Astrocyte of the spinal cord (primary cell): ENCODE measurements at places on chromosomes 16 and 17.

- no peak for DNase-seq
These were observed 43.2 kb downstream of the RPA1 start for GRCh38 chr17:1872976-1873375.

- no peak for DNase-seq
These were observed 1.9 kb downstream of the HNF1B start for GRCh38 chr17:37742762-37743611.

- DNase-seq = no peak
These were observed 36.6 kb downstream of the C16orf78 start for GRCh38 chr16:49410226-49410625.

DNA sequence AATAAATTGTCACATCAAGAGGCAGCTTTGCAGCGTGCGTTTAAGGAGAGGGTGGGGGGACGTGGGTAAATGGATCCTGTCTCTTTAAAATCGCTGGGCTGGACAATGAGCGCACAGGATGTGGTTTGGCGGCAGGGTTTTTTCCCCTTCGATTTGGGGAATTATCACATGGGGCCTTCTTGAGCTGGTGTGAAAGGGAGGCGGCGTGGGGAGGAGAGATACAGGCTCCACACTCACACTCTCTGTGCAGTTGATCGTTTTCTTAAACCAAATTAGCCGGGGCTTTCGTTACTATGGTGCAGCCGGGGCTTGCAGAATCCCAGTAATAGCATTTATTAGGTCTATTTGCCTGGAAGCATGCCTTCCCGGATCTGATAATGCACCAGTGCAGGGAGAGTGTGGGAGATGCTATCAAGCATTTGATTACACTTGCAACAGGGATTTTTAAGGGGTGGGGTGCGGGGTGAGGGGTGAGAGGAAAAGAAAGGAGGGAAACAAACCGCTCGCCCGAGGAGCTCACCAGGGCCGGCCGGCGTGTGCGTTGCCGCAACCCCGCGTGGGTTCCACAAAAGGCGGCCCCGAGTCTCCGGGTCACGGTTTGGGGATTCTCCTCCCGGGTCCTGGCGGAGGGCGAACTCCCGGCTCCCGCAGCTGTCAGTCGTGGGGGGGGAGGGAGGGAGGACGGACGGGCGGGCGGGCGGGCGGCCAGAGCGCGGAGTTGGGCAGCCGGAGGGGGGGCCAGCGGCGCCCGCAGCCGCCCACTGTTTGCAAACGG lies 58.8 kb upstream of the GSE1 start:
- peak; percentile 79 for DNase-seq

- DNase-seq = peak; percentile 54
These were observed 75.8 kb downstream of the PITPNC1 start for GRCh38 chr17:67452681-67453554.

DNA sequence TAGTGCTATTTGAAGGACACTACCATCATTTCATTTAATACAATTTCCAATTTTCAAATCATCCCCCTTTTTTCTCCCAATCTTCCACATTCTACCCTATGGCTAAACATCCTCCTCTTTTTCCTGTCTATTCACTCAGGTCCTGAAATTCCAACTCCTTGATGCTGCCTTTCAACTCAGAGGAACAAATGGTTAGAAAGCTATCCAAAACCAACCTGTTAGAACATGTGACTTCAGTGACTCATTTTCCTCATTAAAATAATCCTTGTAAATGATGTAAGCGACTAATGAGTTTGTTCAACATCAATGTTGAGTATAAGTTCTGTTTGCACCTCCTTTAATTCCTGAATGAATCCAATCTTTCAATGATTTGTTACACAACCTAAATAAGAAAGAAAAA lies 5.5 kb downstream of the PSMD12 start:
- DNase-seq = no peak

GRCh38 chr17:48753794-48754499 lies 25.4 kb upstream of the HOXB13 start:
- no peak for DNase-seq

DNA sequence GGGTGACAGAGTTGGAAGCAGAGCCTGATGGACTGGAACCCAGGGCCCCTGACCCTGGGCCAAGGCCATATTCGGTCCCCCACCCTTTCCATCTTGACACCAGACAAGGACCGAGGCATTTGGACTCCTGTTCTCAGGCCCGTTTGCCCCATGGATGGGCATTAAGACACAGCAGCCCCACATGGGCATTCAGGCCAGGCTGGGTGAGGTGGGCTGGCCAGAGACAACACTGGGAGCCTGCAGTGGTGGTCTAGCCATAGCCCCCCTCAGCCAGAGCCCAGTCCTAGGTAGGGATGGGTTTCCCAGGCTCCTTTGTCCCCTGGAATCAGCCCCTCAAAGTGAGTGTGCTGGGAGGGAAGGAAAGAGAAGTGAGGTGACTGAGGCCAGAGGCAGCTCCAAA lies 1.6 kb downstream of the PDK2 start:
- no peak for DNase-seq

- DNase-seq = no peak
These were observed 162.0 kb downstream of the SALL1 start for GRCh38 chr16:50989047-50989446.

DNA sequence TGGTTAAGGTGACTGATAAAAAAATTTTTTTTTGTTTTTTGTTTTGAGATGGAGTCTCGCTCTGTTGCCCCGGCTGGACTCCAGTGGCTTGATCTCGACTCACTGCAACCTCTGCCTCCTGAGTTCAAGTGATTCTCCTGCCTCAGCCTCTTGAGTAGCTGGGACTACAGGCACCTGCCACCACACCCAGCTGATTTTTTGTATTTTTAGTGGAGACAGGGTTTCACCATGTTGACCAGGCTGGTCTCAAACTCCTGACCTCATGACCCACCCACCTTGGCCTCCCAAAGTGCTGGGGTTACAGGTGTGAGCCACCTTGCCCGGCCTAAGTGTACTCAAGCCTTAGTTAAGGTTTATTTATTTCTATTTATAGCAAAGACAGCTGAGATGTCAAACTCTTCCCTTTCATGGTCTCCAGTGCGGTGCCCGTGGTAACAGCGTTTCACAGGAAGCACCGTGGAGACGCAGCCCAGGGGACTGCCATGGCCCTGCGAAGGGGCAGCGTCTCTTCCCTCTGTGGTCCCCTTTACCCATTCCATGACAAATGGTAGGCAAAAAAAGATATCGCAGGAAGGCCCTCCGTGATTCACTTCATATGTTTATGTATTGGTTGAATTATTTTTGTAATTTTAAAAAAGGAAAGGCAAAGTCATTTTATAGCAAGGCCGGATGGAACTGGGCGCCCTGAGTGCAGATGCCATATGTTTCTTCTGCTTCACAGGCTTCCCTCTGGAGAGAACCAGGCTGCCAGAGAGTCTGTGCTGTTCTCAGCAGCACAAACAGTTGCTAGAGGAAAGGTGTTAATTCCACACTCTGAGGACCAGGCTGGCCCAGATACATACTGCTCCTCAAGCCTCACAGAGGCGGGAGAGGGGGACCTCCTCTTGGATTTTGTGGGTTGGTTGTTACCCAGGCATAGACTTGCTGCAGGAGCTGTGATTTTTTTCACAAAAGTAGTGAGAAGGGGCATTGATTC lies 29.2 kb downstream of the DDX19A start:
- DNase-seq = no peak

DNA sequence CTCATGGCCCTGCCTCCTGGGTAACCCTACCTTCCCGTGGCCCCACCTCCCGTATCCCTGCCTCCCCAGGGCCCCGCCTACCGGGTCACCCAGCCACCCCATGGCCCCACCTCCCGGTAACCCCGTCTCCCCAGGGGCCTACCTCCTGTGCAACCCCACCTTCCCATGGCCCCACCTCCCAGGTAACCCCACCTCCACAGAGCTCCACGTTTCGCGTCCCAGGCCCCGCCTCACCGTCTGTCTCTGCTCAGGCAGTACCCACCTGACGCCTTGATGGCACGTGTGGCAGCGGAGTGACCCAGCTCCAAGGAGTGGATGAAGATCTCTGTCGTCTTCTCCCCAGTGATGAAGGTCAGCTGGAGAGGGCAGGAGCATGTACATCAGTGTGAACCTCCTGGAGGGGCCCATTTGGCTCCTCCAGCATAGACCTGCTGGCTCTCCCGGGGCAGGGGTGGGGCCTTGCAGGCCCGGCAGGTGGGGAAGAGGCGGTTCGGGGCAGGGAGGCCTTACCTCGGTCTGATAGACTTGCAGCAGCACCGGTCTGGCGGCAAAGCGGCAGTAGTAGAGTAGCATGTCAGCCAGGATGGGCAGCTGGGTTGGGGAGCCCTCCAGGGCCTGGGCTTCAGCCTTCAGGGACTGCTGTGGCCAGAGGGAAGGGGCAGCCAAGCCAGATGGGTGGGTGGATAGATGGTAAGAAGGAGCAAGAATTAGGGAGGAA lies 18.7 kb upstream of the PIK3R6 start:
- DNase-seq = no peak

DNA sequence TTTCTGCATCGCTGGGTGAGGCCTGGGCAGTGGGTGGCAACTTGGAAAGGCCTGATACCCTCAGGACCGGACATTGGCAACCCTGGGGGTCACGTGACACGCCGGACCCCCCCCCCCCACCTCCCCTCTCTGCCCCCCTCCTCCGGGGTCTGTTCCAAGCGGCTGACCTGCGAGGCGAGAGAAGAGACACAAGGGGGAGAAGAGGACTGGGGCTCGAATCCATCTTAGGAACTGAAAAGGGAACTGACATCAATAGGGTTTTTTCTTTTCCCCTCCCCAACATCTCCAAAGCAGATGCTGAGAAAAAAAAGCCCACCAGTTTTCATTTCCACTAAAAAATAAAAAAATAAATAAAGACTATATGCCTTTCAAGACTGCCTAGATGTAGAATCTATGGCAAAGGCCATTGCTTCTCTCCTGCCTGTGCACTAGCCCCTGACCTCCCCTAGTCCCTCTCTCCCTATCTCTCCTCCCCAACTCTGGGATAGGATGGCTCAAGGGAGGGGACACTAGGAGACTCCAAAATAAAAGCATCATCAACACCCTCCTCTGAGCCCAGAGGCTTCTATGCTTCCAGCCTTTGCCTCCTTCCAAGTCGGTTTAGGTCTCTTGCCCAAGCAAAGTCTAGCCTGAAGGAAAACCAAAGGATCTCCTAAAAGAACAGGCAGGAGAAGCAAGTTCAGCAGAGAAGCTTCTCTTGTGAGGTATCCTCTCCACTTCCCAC lies 7.7 kb upstream of the HOXB2 start:
- peak; percentile 72 for DNase-seq

GRCh38 chr17:27756467-27757371 lies 43.6 kb downstream of the NOS2 start:
- DNase-seq = peak; percentile 30

DNA sequence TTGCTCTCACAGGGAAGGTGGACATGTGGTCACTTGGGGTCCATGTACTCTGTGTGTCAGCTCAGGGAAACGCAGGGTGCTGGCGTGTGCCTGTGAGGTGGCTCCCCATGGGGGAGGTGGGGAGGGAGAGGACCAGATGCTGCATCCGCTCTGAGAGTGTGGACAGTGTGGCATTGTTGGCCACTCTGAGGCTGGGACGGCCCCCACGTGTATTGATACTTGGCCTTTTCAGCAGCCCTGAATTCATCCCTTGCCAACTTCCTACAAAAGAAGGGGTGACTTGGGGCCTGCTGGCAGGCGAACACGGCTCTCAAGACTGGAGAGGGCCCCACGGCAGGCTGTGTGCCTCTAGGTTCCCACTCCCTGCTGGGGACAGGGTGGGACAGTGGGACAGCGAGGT lies 120.1 kb downstream of the RAB11FIP4 start:
- DNase-seq = no peak

GRCh38 chr16:59975953-59976352 lies 1241.8 kb upstream of the GOT2 start:
- no peak for DNase-seq

GRCh38 chr17:81991684-81992305 lies 14.4 kb downstream of the ASPSCR1 start:
- peak; percentile 76 for DNase-seq

DNA sequence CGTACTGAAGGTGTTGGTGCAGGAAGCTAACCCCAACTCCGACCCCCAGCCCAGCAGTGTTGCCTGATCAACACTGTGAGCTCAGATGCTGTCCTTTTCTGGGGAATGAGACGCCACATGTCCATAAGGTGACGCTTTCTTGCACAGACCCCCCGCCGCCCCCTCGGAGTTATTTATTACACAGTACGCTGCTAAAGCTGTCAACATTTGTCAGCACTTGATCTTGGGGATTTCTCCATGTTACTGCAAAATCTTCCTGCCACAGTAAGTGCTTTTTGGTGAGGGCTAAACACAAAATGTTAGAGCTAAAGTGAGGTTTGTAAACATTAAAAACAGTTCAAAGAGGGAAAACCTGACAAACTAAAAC lies 15.9 kb downstream of the CMTM3 start:
- no peak for DNase-seq

DNA sequence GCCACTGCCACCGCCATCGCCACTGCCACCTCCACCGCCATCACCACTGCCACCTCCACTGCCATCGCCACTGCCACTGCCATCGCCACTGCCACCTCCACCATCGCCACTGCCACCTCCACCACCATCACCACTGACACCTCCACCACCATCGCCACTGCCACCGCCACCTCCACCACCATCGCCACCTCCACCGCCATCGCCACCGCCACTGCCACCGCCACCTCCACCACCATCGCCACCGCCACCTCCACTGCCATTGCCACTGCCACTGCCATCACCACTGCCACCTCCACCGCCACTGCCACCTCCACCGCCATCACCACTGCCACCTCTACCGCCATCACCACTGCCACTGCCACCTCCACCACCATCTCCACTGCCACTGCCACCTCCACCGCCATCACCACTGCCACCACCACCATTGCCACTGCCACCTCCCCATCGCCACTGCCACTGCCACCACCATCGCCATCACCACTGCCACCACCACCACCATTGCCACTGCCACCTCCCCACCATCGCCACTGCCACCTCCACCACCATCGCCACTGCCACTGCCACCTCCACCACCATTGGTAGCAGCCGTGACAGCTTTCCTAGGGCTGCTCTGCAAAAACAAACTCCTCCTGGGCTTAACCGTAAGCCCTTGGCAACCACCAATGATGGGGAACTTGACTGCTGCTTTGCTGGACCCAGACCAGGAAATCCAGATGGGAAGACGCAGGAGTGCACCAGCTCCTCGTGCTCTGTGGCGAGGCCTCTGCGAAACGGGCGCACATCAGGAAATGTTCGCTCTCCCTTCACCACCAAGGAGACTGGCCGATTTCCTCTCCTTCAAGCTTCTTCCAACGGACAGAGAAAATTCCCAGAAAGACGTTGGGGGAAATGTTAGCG lies 147.2 kb downstream of the RBFOX3 start:
- no peak for DNase-seq

GRCh38 chr16:68749432-68749831 lies 12.3 kb downstream of the CDH1 start:
- DNase-seq = no peak

DNA sequence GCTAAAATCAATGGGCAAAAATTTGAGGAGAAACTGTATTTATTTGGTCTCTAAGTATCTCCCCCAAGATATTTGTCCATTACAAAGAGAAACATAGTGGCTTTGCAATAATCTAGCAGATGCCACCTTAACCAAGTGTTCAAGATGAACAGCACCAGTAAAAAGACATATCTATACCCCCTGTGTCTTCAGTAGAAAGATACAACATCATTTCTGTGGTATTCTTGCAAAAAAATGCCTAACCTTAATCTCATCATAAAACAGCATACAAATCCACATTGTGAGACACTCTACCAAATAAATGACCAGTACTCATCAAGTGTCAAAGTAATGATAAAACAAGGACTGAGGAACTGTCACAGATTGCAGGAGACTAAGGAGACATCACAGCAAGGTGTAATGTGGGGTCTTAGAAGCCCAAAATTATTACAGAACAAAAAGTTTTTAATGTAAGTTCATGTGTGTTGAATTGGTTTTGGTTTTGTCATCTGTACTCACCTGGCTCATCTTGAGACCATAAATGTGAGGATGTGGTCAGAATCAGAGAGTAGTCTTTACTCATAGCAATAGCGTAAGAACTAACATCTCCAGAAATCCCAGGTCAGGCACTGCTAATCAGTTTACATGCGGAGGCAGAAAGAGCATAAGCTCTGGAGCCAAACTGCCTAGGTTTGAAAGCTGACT lies 77.2 kb downstream of the AATF start:
- no peak for DNase-seq
